AG08395 (cell line): ENCODE measurements at places on chromosomes 3 and 15.

DNA sequence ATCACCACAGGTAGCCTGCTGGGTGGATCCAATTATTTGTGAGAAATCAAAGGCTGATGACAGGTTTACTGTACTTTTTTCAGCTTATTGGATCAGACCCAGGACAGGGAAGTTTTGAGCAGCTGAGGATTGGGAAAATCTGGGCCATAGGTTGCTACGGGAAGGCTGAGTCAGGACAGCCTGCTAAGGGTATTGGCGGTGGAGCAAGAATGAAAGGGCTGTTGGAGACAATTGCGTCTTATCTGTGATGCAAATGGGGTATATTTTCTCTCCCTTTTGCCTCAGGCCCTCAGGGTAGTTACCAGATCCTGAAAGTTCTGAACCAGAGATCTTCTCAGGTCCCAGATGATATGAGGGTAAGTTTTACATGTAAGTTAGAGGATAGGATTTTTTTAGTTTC lies 317.7 kb downstream of the EDEM1 start:
- DNase-seq, result no peak

DNA sequence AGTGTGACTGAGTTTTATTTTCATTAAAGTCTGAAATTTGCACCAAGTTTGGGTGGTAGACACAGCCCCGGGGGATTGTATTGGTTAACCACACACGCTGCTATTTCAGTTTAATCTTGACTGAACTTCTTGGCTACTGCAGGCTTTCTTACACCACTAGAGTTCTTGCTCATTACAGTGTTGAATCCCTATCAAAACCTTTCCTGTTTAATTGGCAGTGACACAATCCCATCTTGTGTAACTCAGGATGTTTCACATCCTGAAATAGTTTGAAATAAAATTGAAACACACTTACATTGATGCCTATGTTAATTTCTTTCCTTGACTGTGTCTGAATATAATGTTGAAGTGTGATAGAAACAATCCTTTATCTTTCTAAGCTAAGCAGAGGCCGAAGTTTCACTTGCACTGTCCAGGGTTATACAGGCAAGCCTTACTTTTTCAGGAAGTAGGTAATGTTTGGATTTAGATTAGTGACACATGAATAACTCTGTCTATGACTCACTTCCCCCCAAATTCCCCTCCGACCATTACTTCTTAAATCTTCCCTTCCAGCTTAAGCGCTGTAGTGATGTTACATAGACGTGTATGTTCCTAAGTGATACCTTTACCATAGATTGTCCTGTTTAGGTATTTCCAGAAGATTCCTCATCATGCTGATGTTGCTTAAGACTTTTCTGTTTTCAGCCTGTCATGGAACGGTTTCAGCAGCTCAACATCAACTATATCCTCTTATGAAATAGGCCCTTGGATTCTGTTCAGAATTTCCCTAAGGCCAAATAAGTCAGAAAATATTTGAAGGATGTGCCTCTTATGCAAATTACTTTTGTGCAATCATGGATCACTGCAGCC lies 16.8 kb downstream of the ATG7 start:
- DNase-seq, result peak; percentile 64

- DNase-seq, result no peak
Measured at GRCh38 chr15:68208136-68208535, 3.0 kb upstream of the CALML4 start.

DNA sequence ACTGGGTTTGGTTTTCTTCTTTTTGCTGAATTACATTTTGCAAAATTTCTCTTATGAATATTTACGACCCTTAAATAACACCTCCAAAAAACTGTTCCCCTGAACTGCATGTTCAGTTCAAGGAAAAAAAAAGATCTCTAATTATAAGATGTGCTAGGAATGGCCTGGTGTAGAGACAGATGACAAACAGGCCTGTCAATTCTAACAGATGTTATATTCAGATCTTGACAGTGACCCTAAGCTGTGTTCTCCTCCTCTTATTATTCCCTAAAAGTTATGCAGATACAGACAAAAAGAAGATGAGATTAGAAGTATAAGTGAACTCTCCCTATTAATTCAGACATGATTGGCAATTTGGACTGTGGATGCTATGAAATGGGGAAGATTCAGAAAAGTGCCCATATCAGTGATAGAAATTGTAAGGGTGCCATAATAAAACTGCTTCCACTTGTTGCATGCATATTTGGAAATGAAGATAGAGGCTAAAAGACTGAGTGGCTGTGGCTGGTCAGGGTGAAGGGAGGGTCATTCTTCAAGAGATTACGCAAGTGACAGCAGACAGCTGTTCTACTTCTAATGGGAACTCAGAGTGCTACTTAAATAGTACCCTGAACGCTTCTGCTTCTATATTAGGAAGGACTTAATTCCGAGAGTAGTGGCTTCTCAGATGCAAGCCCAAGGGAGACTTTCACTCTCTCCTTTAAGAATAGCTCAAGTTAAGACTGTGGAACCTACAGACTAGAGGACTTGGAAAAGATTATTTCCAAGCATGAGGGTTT lies 75.5 kb downstream of the ADAMTS9 start:
- DNase-seq, result peak; percentile 15

DNA sequence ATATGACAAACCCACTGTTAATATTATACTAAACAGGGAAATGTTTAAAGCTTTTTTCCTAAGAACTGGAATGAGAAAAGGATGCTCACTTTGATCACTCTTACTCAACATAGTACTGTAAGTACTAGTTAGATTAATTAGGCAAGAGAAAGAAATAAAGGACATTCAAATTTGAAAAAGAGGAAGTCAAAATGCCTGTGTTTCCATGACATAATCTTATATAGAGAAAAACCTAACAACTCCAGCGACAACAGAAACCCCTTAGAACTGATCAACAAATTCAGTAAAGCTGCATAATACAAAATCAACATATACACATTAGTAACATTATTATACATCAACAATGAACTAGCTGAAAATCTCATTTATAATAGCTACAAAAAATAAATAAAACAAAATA lies 200.6 kb upstream of the ROBO1 start:
- DNase-seq, result no peak

- DNase-seq, result no peak
Measured at GRCh38 chr15:46681901-46682300, 1035.4 kb upstream of the SEMA6D start.

DNA sequence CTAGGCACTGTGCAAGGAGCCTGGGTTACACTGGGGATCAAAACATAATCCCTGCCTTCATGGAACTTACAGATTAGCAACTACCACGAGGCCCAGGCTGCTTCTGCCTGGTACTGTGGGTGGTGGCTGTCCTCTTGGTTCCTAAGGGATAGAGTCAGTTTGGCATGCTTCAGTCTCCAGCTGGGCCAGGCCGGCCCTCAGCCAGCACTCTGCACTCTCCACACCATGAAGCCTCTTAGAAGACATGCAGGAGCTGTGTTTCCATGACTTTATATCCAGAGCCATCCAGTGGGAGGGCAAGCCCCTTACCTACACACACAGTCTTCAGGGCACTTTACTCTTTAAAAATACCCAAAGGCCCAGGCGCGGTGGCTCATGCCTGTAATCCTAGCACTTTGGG lies 54.4 kb downstream of the ATP1B3 start:
- DNase-seq, result no peak

GRCh38 chr15:77118882-77119321 lies 48.0 kb upstream of the TSPAN3 start:
- DNase-seq, result peak; percentile 78

DNA sequence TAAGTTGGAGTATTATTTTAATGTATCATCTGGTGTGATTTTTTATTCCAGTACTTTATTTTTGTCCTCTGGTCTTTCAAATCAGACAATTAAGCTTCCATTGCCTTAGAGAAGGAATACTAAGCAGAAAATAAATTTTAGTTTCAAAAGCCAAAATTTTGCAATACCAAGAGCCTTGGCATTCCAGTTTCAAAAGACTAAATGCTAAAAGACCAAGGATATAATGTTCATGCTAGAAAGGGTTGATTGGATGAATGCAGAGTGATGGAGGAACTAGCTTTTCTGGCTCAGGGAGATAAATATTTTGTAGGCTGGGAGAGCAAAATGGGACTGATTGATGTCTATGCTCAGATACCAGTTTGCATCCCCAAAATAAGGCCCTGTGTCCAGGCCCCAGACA lies 6.2 kb downstream of the CD200 start:
- no peak for DNase-seq

DNA sequence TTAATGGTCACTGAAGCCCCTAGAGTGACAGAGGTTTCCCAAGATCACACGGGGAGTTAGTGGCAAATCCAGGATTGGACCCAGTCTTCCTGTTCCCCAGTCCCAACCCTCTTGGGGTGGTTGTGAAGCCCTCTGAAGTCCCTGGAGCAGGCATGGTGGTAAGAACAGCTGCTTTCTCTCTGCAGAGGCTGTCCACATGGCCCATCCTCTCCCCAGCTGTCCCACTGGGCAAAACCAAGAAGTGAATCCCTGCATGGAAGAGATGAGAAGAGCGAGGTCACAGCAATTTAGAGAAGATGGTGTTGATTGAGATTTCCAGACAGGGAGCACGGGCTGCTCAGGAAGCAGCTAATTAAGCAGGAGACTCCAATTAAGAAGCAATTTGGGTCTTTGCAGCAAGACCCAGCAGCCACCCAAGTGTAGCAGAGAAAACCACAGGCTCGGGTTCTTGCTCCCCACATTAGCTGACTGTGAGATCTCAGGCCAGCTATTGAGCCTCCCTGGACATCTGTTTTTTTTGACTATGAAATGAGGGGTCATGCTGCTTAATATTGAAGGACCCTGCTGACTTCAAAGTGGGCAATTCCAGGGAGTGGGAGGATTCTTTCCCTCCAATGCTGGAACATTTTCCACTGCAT lies 14.8 kb upstream of the HDAC11 start:
- no peak for DNase-seq

GRCh38 chr3:87805670-87806069 lies 253.1 kb downstream of the CGGBP1 start:
- no peak for DNase-seq

DNA sequence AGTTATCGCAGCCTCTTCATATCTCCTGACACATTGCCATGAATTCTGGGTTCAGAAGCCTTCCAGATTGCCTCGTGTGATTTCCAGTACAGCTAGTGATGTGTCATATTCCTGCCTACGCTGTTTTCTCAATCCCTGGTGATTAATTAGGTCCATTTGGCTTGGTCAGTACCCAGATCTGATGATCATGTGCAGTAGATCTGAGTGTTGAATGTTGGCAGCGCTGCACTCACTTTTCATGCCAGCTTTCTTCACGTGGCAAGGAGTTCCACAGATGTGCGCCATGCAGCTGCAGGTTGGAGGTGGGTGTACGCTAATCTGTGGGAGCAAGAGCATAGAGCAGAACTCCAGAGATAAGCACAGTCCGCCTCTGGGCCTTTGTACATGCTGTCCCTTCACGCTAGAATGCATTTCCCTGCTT lies 86.9 kb upstream of the COL6A5 start:
- peak; percentile 50 for DNase-seq

GRCh38 chr15:74571191-74571590 lies 30.2 kb downstream of the ARID3B start:
- DNase-seq, result no peak

GRCh38 chr3:156150434-156151066 lies 30.2 kb downstream of the KCNAB1 start:
- DNase-seq, result peak; percentile 56

DNA sequence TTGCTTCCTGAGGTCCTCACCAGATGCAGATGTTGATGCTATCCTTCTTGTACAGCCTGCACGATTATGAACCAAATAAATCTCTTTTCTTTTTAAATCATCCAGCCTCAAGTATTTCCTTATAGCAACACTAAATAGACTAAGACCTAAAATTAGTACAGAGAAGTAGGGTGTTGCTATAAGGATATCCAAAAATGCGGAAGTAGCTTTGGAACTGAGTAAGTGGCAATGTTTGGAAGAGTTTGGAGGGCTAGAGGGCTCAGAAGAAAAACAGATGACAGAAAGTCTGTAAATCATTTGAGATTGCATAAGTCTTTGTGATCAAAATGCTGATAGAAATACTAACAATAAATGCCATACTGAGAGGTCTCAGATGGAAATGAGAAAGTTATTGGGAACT lies 894.9 kb downstream of the DIPK2A start:
- DNase-seq, result peak; percentile 3

DNA sequence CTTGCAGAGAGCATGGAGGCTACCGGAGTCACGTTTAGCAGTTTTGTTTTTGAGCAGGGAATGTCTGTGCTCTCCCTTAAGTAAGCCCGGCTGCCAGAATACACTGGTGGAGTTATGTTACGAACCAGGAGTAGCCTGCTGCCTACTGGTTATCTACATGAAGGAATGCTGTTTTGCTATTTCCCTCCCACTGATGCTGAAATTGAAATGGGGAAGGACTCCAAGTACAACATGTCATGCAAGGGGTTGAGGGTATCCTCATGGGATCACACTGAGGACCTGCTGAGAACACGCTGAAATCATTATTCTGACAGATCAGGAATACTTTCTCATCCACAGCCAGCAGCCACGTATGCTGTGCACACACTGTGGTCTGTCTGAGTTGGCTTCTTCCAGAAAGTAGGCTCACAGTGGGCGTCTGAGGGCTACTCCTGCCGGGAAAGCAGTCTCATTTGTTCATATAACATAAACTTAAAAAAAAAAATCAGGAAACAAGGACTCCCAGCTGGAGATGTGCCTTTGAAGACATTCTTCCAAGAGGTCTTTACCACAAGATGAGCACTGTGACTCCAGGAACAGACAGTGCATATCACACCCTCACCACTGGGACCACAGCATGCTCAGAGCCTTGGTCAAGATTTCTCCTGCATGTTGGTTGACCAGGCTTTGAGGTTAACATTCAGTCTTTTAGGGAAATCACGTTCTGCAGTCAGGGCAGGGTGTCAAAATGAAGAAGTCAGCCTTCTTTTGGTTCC lies 300.4 kb upstream of the RASGRP1 start:
- DNase-seq, result peak; percentile 75

DNA sequence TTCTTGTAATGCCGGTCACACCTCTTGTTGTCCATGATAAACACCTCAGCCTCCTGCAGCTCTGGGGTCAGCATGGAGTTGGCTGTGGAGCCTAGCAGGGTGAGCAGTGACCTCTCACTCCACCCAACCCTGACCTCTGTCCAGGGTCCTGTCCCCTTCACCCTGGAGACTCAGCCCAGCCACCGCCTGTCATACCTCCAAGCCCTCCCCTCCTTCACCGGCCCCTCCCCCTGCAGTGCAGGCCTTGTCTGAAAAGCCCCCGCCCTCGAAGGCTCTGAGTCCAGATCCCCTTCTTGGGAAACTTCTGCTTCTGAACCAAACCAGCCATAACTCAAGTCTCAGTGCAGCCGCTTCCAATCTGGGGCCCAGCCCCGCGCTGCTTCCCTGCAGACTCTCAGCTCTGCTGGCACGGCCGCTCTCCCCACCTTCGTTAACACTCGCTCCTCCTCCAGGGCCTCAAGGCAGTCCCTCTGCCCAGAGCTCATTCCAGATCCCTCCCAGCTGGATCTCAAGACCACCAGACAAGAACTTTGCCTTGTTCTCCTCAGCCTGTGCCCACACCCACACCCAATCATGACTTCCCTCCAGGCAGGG lies 25.4 kb upstream of the PRSS50 start:
- no peak for DNase-seq
